Suppressor macrophage treated with lipopolysaccharide for 1 hour (primary cell): ENCODE measurements at places on chromosomes 7 and 10.

GRCh38 chr10:78066012-78066411, 32.3 kb downstream of the RPS24 start:
- no peak for DNase-seq

DNA sequence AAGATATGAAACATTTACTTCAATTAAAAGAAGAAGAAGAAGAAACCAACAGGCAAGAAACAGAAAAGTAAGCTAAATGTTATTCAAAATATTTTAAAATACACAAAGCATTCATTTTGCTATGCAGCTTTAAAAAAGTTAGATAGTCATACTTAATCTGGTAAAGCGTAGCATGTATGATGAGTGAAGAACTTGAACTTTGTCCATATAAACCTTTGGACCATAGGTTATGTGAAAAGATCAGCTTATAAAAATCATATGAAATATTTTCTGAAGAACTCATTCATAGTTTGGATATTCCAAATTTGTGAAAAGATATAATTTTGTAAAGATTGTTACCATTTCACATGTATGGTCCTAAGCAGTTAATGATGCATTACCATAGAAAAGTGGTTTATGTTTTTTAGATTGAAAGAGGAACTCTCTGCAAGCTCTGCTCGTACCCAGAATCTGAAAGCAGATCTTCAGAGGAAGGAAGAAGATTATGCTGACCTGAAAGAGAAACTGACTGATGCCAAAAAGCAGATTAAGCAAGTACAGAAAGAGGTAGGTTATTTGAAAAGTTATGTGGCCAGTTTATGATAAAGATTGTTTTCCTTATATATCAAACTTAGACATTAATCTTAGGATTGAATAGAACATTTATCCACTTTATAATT, 37.3 kb downstream of the KIF20B start:
- DNase-seq: peak; percentile 43

GRCh38 chr10:656883-657282, 32.6 kb downstream of the DIP2C start:
- no peak for DNase-seq

- DNase-seq: no peak
Observed at GRCh38 chr7:74033372-74034311, 5.7 kb downstream of the ELN start.

- DNase-seq: peak; percentile 43
Observed at GRCh38 chr7:116618338-116619128, 53.5 kb upstream of the MET start.

DNA sequence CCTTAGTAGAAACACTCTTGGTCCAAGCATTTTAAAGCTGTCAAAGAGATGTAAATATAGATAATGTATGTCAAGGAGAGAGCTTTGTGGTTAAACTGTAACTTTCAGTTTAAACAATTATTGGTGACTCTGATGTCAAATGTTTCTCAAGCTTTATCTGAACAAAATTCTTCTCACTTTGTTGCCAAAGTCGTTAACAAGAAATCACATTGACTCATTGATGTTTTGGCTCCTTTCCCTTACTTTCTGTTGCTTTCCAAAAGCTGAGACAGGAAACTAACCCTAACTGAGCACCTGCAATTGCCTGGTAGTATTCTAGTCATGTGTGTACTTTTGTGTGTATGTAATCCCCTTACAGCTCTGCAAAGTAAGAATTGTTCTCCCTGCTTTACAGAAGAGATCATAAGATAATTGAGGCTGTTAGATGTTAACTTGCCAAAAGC, 108.5 kb downstream of the CFTR start:
- no peak for DNase-seq

GRCh38 chr7:732094-732541, 5.0 kb upstream of the PRKAR1B start:
- DNase-seq: no peak

DNA sequence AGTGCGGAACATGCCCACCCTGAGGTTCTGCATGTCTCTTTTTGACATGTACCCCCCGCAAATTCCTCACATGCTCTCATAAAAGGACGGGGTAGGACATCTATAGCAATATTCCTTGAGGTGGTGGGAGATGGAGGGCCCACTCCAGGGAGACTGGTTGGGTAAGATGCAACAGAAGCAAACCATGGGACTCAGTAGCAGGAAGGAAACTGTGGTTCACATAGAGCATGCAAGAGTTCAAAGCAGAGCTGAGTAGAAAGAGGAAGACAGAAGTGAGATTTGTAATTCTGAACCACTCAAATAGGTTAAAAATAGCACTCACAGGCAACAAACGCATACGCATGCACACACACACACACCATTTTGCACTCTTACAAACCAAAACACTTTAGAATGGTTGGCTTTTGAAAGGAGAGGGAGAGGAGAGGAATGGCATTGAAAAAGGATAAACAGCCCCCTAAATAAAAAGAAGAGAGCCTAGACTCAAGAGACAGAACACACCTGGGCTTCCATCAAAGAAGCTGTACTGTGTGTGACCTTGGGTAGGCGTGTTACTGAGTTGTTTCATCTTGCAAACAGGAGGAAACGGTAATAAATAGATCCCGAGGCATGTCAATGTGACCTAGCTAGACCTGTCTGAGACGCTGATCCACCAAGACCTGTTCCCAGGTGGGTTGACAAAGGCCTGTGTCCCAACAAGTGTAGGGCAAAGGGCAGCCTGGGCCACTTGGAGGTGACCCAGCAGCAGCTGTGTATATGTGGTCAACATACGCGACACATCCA, 77.6 kb upstream of the LRRC4 start:
- DNase-seq: peak; percentile 67

GRCh38 chr7:149310113-149310836, 48.3 kb downstream of the ZNF783 start:
- DNase-seq: peak; percentile 41

- DNase-seq: no peak
Observed at GRCh38 chr10:30455816-30456215, 21.8 kb downstream of the MAP3K8 start.

GRCh38 chr7:89623018-89623672, 531.1 kb upstream of the STEAP1 start:
- DNase-seq: peak; percentile 43

DNA sequence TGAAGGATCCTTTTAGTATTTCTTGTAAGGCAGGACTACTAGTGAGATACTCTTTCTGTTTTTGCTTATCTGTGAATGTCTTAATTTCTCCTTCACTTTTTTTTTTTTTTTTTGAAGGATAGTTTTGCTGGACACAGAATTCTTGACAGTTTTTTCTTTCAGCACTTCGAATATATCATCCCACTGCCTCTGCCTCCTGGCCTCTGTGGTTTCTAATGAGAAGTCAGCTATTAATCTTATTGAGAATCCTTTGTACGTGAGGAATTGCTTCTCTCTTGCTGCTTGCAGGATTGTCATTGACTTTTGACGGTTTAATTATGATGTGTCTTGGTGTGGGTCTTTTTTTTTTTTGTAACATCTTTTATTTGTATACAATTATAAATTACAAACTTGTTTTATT, 12.6 kb upstream of the WAC start:
- no peak for DNase-seq

- DNase-seq: peak; percentile 95
Observed at GRCh38 chr7:105808703-105809590, 67.5 kb downstream of the ATXN7L1 start.

DNA sequence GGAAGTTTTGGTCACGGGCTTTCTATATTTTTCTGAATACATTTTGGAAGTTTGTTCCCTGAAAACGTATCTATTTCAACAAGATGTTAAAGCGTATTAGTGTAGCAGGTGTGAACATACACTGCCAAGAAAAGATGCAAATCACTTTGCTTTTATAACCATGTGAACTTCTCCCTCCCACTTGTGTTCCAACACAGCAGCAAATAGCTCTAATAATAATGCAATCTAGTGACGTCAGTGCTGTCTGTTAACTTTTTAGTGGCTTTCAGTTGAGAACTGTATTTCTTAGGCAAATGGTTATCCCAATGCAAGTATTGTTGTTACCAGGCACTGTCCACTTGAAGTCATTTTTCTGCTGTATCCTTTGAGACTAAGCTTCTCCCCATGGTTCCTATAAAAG, 188.4 kb upstream of the IGFBP3 start:
- no peak for DNase-seq

GRCh38 chr7:155660758-155661093, 16.3 kb downstream of the RBM33 start:
- no peak for DNase-seq

GRCh38 chr7:16299853-16300252, 121.5 kb downstream of the CRPPA start:
- DNase-seq: no peak
